Stimulated activated naive CD8-positive, alpha-beta T cell treated with anti-CD3 and anti-CD28 coated beads, Interleukin-15, Interleukin-2, amounts not matched to agents 100 U/mL and 50 U/mL, for 24 hours (primary cell): ENCODE measurements at places on chromosomes 2 and 18.

- DNase-seq = no peak
These were observed 38.4 kb downstream of the CD302 start for GRCh38 chr2:159759577-159759976.

GRCh38 chr2:99980176-99980575 is 162.2 kb downstream of the AFF3 start:
- no peak for DNase-seq

GRCh38 chr2:194087089-194087958 is 1569.7 kb upstream of the SLC39A10 start:
- DNase-seq = no peak

- no peak for DNase-seq
These were observed 8.0 kb downstream of the SP100 start for GRCh38 chr2:230423851-230424458.

GRCh38 chr2:134628453-134628852 is 90.3 kb downstream of the TMEM163 start:
- no peak for DNase-seq

DNA sequence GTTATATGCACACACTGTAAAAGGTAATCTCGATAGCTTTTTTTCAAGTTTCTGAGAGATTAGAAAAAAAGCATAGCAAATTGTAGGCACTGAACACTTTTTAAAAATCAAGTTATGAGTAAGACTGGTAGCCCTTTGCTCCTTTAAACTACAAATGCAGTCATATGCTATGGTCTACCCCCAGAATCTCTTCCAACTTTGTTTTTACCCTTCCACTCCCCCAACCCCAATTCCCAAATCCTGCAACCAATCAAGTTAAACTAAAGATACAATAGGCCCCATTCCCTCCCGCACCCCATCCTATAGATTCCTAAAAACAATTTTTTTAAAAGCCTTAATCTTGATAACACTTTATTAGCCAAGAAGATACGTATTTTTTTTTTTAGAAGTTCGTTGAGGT is 752 bp upstream of the BAZ2B start:
- no peak for DNase-seq

DNA sequence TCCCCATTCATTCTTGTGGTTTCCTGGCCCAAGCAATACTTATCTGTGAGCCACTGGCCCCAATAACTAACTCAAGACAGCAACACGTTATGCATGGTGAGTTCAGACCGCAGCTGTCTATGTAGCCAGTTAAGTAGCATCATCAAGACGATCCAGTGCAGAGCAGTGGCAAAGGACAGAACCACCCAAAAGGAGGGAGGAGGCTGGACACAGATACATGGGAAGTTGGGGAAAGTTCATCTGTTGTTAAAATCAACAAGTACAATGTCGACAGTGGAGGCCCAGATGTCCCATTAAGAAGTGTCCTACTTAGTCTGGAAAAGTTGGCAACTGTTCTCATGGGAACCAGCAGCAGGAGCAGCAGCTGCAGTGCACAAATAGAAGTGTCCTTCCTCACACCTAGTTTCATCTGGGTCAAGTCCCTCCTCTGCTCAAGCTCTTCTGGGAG is 106.9 kb upstream of the THOC1 start:
- no peak for DNase-seq

DNA sequence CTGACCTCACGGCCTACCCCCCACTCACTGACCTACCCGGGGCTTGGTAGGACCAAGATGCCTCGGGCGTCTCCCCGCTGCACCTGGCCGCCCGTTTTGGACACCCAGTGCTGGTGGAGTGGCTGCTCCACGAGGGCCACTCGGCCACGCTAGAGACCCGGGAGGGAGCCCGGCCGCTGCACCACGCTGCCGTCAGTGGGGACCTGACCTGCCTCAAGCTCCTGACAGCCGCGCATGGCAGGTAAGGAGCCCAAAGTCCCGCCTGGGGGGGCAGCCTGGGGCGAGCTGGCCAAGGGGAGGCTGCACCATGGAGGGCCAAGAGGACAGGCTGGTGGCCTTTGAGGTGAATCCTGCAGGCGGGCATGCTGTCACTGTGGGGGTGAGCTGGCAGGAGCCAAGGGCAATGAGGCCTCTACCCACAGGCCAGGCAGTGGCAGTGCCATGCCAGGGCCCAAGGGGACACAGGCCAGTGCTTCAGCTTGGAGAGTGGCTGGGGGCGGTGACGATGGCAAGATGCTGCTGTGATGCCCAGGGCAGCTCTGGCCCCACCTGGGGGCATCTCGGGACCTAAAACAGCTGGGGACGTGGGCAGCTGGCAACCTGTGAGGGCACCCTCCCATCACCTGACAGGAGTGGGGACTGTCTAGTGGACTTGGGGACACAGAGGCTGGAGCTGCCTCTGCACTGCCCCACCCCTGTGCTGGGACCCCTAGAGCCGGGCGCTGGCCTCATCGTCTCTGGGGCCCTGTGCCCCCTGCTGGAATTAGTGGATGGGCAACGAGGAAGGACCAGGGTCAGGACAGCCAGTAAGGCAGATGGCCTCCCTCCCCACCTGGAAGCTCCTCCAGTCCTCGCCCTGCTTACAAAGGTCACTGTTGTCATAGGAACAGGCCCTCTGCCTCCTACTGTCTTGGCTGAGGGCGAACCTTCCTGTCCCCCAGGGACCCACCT is 2.0 kb downstream of the ESPNL start:
- no peak for DNase-seq

DNA sequence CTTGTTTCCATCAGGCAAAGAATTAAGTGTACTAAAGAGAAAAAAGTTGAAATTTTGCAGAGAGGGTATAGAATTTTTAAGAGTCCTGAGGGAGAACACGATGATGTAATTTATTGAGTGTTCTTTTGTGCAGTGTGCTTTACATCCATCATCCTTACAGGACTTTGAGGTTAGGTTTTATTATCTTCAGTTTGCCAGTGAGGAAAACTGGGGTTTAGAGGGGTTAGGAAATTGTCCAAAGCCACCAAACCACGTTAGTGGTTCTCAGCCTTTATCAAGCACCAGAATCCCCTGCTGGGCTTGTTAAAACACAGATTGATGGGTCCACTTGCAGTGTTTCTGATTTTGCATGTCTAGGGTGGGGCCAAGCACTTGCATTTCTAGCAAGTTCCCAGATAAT is 277.5 kb downstream of the KCNS3 start:
- DNase-seq = no peak

DNA sequence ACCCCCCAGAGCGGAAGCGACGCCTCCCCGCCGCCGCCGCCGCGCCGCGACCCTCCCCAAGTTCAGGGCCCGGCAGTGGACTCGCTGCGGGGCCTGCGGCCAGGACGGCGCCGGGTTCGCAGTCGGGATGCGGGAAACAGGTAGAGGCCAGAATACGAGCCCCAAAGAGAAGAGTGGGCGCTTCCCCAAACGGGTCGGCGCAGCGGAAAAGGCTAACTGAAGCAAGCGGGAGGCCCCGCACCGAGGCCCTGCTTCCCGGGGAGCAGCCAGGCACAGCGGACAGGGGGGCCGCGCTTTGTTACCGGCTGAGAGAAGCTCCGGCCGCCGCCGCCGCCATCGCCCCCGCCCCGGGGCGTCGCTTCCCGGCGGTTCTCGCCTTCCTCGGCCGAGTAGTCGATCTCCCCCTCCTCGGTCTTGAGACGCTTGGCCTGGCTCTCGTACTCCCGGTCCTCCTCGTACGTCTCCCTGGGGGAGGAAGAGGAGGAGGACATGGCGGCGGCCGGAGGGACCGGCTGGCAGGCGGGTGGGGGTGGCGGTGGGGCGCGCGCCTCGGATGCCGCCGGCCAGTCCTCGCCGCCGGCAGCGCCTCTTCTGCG is 494 bp downstream of the HNRNPLL start:
- peak; percentile 51 for DNase-seq
